ENCODE measurements at places on chromosomes 2 and 18.
A peak's percentile ranks its signal among the peaks of the same experiment; 100 is the strongest.

DNA sequence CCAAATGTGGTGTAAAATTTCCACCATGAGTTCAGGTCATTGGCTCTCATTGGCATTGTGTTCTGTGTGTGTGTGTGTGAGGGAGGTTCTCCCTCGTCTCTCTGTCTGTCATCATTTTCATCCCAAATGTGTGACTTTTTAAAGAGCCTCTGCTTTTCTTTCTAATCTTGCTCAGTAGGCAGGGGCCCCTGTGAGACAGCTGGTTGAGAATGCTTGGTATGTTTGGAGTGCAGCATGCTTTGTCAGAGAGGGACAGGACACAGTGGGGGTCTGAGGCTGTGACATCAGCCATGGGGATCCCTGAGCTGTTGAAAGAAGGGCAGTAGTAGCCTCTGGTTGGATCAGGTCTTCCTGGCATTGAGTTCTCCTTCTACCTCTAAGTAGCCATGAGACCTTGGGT is 10.6 kb downstream of the PTPRM start:
- no peak for DNase-seq

- no peak for DNase-seq
These were observed 29.6 kb downstream of the LHCGR start for GRCh38 chr2:48725696-48726494.

- DNase-seq = peak; percentile 80
These were observed 7.5 kb downstream of the COPS8 start for GRCh38 chr2:237092920-237093781.

GRCh38 chr2:234427081-234428061 is 69.5 kb downstream of the ARL4C start:
- DNase-seq = no peak

DNA sequence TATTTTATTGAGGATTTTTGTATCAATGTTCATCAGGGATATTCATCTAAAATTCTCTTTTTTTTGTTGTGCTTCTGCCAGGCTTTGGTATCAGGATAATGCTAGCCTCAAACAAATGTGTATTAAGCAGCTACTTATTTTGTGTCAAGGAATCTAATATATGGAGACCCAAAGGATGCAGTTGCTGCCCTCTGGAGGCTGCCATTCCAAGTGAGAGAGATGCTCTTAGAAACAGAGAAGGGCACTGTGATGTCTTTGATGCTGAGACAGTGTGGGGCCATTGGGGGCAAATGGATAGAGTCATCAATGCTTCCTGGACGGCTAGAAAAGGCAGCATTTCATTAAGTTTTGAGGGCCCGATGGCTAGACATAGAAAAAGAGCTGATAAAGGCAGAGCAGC is 292.6 kb downstream of the SETBP1 start:
- no peak for DNase-seq

DNA sequence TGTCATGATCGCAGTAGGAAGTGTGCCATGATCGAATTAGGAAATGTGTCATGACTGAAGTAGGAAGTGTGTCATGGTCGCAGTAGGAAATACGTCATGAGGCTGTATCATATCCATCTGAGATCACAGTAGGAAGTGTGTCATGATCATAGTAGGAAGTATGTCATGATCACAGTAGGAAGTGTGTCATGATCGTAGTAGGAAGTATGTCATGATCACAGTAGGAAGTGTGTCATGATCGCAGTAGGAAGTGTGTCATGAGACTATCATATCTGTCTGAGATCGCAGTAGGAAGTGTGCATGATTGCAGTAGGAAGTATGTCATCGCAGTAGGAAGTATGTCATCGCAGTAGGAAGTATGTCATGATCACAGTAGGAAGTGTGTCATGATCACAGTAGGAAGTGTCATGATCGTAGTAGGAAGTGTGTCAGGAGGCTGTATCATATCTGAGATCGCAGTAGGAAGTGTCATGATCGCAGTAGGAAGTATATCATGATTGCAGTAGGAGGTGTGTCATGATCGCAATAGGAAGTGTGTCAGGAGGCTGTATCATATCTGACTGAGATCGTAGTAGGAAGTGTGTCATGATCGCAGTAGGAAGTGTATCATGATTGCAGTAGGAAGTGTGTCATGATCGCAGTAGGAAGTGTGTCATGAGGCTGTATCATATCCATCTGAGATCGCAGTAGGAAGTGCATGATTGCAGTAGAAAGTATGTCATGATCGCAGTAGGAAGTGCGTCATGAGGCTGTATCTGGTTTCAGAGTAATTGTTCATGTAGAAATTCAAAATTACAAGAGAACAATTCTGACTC is 56.4 kb upstream of the NFATC1 start:
- DNase-seq = no peak

GRCh38 chr2:193518041-193518817 is 1323.5 kb upstream of the TMEFF2 start:
- no peak for DNase-seq

DNA sequence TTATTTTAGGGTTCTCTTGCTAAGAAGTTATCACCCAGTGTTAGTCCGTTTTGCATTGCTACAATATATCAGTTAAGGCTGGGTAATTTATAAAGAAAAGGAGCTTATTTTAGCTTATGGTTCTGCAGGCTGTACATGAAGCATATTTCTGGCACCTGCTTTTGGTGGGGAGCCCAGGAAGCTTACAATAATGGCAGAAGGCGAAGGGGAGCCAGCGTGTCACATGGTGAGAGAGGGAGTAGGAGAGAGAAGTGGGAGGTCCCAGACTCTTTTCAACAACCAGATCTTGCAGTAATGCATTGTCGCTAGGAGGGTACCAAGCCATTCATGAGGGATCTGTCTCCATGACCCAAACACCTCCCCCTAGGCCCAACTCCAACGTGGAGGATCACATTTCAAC is 688.8 kb upstream of the PIK3C3 start:
- no peak for DNase-seq

GRCh38 chr2:105873721-105874120 is 129.0 kb downstream of the NCK2 start:
- no peak for DNase-seq

DNA sequence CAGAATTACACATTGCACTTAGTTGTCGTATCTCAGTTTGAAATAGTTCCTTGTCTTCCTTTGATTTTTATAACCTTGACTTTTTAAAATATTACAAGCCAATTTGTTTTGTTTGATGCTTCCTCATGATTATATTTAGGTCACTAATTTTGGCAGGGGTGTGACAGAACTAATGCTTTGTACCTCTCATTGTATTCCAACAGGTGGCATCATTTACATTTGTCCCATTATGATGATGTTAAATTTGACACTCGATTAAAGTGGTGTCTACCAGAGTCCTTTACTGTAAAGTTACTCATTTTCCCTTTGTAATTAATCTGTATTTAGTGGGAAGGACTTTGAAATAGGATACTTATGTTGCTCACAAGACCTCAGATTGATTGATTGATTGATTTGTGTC is 21.5 kb upstream of the MFSD2B start:
- DNase-seq = peak; percentile 21

- DNase-seq = no peak
These were observed 1.0 kb downstream of the CXCR4 start for GRCh38 chr2:136116813-136117390.

DNA sequence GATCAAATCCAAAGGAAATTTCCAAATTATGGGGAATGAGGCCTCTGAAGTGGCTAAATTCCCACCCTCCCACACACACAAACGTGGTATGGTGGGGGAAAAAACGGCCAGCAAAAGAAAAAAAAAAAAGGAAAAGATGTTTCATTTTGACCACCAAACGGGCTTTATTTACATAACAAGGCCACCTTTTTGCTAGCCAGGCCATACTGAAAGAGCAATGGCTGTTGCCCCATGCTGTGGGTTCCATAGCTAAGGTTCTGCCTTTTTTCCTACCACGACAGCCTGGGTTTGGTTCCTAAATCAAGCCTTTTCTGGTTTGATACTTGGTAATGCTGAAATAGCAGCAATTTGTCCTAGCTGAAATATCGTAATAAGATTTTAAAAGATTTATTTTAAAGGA is 14.0 kb upstream of the IL1B start:
- no peak for DNase-seq

DNA sequence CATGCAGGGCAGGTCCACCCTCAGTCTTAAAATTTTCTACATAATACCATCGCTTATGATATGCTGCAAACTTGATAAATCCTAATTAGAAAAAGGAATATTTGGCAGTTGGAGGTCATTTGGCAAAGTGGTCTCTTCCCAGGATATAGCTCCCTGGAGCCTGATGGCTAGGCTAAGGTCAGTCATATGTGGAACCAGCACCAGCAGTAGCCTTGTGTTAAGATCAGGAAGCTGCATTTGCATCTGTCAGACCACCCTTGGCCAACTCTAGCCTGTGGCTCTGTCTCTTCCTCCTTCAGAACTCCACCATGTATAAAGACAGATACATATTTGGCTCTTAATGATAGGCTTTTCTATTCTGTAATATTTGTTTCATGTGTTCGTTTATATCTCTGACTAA is 5.4 kb upstream of the HK2 start:
- no peak for DNase-seq

GRCh38 chr18:40366521-40366920 is 1588.5 kb upstream of the PIK3C3 start:
- DNase-seq = no peak

GRCh38 chr2:213057977-213058376 is 93.4 kb downstream of the IKZF2 start:
- DNase-seq = no peak

DNA sequence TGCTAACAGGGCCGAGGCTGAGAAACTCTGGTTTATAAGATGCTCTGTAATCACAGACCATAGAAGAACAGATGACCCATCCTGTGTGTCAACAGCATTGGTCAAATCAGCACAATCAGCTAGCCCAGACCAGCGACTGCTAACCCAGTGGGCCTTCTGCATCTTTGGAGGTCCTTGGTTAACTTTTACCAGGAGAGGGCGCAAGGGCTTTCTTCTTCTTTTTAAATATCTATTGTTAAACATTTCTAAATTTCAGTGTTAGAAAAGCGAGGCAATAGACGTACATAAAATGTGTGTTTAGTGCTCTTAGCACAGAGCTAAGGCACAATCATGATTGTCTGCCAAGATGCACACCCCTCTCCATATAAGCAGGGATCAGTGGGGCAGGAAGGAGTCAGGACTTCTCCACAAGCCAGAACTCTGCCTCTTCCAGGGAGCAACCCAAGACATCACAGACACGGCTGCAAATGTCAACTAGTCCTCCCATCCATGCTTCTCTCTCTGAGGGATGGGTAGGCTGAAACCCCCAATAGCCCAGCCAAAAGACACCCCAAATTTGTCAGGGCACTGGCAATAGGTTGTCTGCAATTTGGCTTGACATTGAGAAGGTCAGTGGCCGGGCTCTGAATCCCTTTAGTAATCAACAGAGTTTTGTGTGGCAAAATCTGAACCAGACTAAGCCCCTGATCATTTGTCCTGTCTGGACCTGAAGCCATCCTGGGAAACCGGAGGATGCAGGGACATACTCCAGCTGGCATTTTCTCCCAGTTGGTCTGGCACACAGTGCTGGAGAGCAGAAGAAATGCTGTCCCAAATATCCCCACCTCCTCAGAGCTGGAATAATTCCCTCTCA is 188.2 kb downstream of the BCL2 start:
- DNase-seq = no peak

DNA sequence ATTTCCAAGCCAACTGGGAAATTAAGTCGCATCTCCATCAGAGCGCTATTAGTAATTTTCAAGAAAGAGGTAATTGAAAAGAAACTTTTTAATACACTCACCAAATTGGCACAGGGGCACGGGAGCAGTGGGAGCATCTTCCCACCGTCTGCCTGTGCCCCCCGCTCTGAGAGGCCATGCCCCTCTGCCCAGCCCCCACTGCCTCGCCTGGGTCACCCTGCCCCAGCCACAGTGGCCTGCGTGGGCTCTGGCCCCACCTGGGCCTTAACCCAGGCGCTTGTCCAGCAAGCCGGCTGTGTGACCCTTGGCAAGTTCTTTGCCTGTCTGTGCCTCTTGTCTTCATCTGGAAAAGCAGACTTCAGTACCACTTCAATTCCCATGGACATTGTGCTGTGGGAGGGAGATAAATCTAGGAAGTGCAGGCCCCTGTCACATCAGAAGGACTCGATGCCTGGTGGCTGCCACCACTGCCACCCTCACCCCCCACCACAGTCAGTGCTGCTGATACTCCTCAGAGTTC is 31.9 kb downstream of the GLI2 start:
- DNase-seq = no peak

GRCh38 chr2:173822889-173823542 is 142.2 kb downstream of the SP3 start:
- DNase-seq = no peak

- DNase-seq = no peak
These were observed 91.5 kb downstream of the LIMS1 start for GRCh38 chr2:108625828-108626195.

DNA sequence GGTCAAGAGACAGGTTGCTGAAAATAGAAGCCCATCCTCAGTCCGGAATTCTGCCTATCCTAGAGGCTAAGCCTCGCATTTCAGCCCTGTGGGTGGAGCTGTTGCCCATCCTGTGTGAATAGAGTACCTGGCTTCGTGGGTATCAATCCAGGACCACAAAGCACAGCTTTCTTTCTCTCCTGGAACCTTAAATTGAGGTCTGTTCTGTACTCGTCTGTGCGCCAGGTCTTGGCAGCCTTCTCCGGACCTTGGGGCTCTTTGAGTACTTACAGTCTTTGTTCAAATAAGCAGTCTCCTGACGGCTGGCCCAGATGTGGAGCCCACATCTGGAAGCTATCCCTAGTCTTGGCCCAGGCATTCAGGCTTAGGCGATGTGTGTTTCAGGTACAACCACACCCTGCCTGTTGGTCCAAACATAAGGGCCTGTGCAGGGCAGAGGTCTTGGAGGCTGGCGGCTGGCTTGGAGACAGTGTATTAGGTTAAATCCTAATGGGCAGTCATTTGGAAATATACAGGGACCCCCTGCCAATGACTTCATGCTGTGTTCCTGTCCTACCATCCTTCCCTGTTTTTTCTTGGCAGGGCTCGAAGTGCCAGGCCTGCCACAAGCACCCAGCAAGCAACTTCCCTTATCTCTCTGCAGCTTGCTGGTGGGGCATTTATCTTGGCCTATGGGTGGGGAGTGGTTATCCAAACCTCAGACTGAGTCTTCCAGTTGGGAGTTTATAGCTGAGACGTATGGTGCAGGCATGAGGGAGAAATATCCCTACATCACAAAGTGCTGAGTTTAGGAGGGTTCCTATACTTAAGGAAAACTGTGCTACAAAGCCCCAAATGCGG is 294.1 kb downstream of the BCL2 start:
- no peak for DNase-seq

DNA sequence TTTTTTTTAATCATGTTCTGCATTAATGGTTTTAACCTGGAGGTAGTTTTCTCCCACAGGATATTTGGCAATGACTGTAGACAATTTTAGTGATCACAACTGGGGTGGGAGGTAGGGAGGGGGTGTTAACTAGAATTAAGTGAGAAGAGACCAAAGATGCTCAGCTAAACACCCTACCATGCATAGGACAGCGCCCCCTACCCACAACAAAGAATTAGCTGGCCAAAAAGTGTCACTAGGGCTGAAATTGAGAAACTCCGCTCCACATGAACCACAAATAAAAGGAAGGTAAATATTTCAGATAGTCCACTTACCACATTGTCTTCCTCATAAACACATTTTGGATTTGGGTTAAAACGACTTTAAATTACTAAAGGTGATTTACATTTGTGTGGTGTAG is 942.6 kb downstream of the SUCLG1 start:
- DNase-seq = no peak

GRCh38 chr2:132668987-132669907 is 758 bp downstream of the LYPD1 start:
- DNase-seq = no peak
